PC-3 (cell line): ENCODE measurements at places on chromosomes 2 and 18. TPM values are rescaled to one million over a fixed set of nuclear protein-coding genes. Genes with fewer than 3 reads are reported as not detected.

DNA sequence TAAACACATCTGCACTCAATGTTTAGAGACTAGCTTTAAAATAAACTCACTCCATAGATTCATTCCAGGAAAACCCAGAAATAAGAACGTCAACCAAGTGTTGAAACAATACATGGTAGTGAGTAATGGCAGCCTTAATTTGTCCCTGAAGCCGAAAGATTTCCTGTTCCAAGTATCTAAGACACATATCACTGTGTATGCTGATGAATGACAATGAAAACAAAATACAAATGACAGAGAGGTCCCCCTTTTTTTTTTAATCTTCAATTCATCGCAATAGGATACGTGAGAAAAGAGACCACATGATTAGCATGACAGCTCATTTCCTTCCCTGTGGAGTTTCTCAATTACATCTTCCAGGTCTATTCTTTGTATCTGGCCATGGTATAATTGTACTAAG is 160.5 kb upstream of the STK17B start:
- H3K27ac ChIP-seq: peak overlapping the region; percentile 62
- peaks cover 53% of the 10 kb centered on the region for H3K4me1 ChIP-seq
- H3K4me3 ChIP-seq: no peak overlapping the region

DNA sequence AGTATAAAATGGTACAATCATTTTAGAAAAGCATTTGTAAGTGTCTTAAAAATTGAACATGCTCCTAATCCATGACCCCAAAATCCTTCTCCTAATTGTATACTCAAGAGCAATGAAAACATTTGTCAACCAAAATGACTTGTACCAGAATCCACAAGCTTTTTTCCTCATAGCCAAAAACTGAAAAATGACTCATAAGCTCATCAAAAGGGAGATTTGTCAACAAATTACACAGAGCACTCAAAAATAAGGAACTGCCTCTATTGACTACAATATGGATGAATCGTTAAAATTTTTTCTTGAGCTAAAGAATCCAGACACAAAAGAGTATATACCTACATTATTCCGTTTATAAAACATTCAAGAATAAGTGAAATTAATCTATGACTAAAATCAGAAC is 544.8 kb downstream of the ARHGAP15 start:
- no peaks in the 10 kb centered on the region for H3K36me3 ChIP-seq
- H3K4me3 ChIP-seq: no peak overlapping the region
- no peaks in the 10 kb centered on the region for H3K27me3 ChIP-seq
- H3K27ac ChIP-seq: no peak overlapping the region
- DNase-seq: peak; percentile 26
- no peaks in the 10 kb centered on the region for H3K4me1 ChIP-seq

- H3K4me3 ChIP-seq: no peak overlapping the region
- DNase-seq: no peak
- H3K36me3 ChIP-seq: no peaks in the 10 kb centered on the region
- H3K4me1 ChIP-seq: no peaks in the 10 kb centered on the region
- no peak overlapping the region for H3K27ac ChIP-seq
Observed at GRCh38 chr2:23155022-23155421, 230.0 kb upstream of the KLHL29 start.

DNA sequence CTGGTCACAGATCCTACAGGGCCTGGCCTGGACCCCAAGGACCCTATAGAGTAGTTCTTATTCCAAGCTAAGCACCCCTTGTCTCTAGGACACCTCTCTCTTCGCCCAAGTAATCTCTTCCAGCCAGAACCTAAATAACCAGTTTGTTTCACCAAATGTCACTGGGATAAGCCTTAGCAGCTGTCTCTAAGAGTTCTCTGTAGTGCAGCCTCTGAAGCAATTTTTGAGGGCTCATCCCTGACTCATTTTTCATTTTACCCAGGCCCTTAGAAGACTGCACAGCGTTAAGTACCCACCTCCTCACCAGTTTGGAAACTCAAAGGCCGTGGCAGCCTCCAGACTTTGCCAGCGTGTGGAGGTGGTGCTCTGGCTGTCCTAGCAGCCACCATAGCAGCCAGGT is 290.1 kb upstream of the SIX2 start:
- no peaks in the 10 kb centered on the region for H3K27me3 ChIP-seq
- no peak overlapping the region for H3K27ac ChIP-seq
- no peaks in the 10 kb centered on the region for H3K4me1 ChIP-seq
- H3K36me3 ChIP-seq: no peaks in the 10 kb centered on the region
- no peak overlapping the region for H3K4me3 ChIP-seq

- H3K27me3 ChIP-seq: no peaks in the 10 kb centered on the region
- no peak for DNase-seq
- H3K36me3 ChIP-seq: no peaks in the 10 kb centered on the region
Observed at GRCh38 chr18:22765896-22766295, 167.2 kb upstream of the RBBP8 start.

DNA sequence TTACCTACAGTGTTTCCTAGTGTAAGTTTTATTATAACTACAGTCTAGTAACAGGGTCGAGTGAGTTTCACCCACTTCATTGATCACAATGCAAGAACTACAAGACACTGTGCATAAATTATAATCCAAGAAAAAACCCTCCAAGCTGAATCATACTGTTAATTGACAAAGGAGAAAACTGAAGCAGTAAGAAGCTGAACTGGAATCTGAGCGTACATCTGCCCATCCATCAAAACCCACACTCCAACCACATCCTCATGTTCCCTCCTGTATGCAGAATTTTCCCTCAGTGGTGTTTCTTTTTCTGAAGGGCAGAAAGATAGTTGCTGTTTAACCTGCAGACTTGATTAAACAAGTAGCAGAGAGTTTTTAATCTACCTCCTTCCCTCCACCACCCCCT is 49.5 kb upstream of the KIDINS220 start:
- H3K4me3 ChIP-seq: no peak overlapping the region
- no peak overlapping the region for H3K27ac ChIP-seq
- no peaks in the 10 kb centered on the region for H3K4me1 ChIP-seq
- H3K36me3 ChIP-seq: peaks cover 5% of the 10 kb centered on the region; the same call in 1 of the 2 replicates
- DNase-seq: no peak
- no peaks in the 10 kb centered on the region for H3K27me3 ChIP-seq

GRCh38 chr2:197358931-197359330 is 48.4 kb upstream of the ANKRD44 start:
- H3K4me1 ChIP-seq: no peaks in the 10 kb centered on the region
- DNase-seq: peak; percentile 18
- H3K4me3 ChIP-seq: no peak overlapping the region
- H3K36me3 ChIP-seq: no peaks in the 10 kb centered on the region
- no peaks in the 10 kb centered on the region for H3K27me3 ChIP-seq

DNA sequence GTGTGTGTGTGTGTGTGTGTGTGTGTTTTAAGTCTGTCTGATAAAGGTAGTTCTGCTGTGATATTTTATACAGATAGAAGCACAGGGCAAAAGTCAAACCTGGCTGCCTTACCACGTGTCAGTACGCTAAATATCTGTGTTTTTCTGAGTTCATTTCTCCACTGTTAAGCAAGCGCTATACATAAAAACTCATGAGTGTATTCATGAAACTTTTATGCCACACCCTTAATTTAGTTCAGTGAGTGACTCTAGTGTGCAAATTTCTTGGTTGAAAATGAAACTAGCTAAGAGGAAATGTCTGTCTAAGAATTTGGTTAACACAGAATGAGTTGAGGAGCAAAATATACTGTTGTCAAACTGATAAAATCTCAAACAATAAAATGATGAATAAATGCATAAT is 11.2 kb downstream of the CASP10 start:
- no peaks in the 10 kb centered on the region for H3K36me3 ChIP-seq

DNA sequence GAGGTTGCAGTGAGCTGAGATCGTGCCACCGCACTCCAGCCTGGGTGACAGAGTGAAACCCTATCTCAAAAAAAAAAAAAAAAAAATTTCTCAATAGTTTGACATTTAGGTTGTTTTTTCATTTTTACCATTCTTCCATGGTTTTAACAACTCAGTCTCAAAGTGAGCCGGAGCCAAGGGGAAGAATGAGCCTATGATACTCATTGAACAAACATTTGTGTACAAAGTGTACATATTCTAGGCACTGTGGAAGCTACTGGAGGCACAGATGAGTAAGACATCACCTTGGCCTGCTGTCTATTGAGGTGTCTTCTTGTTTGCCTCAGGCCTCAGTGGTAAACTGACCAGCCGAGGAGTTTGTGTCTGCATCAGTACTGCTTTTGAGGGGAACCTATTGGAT is 21.9 kb downstream of the CENPO start:
- DNase-seq: no peak
- no peak overlapping the region for H3K27ac ChIP-seq

- no peaks in the 10 kb centered on the region for H3K36me3 ChIP-seq
- no peaks in the 10 kb centered on the region for H3K4me1 ChIP-seq
- no peaks in the 10 kb centered on the region for H3K27me3 ChIP-seq
Observed at GRCh38 chr2:176503776-176504175, 234.5 kb downstream of the MTX2 start.

GRCh38 chr18:53018791-53019190 is 678.8 kb downstream of the DCC start:
- no peaks in the 10 kb centered on the region for H3K27me3 ChIP-seq
- no peak overlapping the region for H3K4me3 ChIP-seq
- DNase-seq: no peak
- H3K27ac ChIP-seq: no peak overlapping the region
- no peaks in the 10 kb centered on the region for H3K36me3 ChIP-seq

- H3K36me3 ChIP-seq: no peaks in the 10 kb centered on the region
- H3K27me3 ChIP-seq: no peaks in the 10 kb centered on the region
- no peak for DNase-seq
- H3K27ac ChIP-seq: no peak overlapping the region
- H3K4me3 ChIP-seq: no peak overlapping the region
Observed at GRCh38 chr2:23432531-23432930, 47.6 kb downstream of the KLHL29 start.

DNA sequence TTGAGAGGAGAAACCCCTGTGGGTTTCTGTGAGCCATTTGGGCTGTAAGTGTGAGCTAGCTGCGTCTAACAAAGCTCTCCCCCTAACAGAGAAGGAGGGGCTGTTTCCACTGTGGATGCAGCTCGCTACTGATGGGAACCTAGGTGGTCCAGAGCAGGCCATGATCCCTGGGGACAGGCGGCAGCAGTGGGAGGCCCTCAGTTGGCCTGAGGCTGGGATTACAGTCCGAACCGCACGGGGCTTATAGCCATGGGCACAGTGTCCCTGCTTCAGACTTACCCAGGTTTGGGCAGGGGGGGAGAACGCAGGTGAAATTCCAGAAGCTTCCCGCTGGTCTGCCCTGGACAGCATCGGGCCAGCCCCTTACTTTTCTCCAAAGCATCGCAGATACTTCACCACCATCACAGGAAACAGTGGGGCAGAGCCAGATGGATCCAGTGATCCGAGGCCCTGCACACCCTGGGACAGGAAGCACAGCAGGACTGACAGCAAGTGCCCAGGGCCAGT is 139.4 kb downstream of the SEPTIN10 start:
- no peak overlapping the region for H3K27ac ChIP-seq
- peaks cover 25% of the 10 kb centered on the region for H3K4me1 ChIP-seq
- DNase-seq: no peak
- H3K27me3 ChIP-seq: no peaks in the 10 kb centered on the region
- no peak overlapping the region for H3K4me3 ChIP-seq

BOLL gene
- not detected in 2 replicates for total RNA-seq

CNGA3 gene
- total RNA-seq: not detected in 2 replicates

DYNAP gene
- total RNA-seq: not detected in 2 replicates
